ENCODE measurements at places on chromosomes 2 and 18.

DNA sequence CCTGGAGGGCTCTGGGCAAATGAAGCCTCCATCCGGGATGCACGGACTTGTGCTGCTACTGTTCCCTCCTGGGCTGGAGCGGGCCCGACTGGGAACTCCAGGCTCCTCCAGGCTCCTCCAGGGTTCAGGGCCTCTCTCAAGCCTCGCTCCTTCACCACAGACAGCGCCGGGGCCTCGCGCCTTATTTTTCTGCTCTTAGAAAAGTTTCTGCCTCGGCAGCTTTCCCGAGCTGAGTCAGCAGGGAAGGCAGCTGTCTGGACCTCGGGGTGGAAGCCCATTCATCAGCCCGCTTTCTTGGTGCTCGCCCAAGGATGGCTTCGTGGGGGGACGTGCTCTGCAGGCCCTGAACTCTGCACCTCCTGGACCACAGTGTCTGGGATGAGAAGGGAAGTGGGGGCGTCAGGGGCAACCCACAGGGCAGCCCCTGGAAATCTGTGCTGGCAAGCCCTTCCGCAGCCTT is 12.9 kb upstream of the TEX51 start:
- H3K27ac ChIP-seq: no peak overlapping the region
- DNase-seq: no peak
- H3K27me3 ChIP-seq: peaks cover 37% of the 10 kb centered on the region
- H3K4me3 ChIP-seq: no peak overlapping the region

GRCh38 chr18:9237981-9238380 is 96.6 kb upstream of the TWSG1 start:
- DNase-seq: no peak
- H3K4me1 ChIP-seq: peaks cover 24% of the 10 kb centered on the region
- H3K27ac ChIP-seq: peak overlapping the region; percentile 64
- H3K27me3 ChIP-seq: no peaks in the 10 kb centered on the region
- H3K36me3 ChIP-seq: peaks cover 25% of the 10 kb centered on the region

DNA sequence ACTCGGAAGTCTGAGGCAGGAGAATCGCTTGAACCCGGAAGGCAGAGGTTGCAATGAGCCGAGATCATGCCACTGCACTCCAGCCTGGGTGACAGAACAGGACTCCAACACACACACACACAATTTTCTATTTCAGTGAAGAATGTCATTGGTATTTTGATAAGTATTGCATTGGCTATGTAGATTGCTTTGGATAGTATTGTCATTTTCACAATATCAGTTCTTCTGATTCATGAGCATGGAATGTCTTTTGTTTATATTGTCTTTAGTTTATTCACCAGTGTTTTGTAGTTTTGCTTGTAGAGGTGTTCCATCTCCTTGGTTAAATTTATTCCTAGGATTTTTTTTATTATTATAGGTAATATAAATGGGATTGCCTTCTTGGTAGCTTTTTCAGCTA is 693.4 kb upstream of the SYT4 start:
- no peak for DNase-seq
- H3K27me3 ChIP-seq: no peaks in the 10 kb centered on the region
- no peak overlapping the region for H3K4me3 ChIP-seq
- H3K36me3 ChIP-seq: no peaks in the 10 kb centered on the region
- no peak overlapping the region for H3K27ac ChIP-seq

GRCh38 chr2:197145471-197146056 is 165.0 kb downstream of the ANKRD44 start:
- peak overlapping the region; percentile 98 for H3K27ac ChIP-seq
- no peaks in the 10 kb centered on the region for H3K36me3 ChIP-seq
- H3K4me1 ChIP-seq: peaks cover 56% of the 10 kb centered on the region
- H3K27me3 ChIP-seq: no peaks in the 10 kb centered on the region
- no peak for DNase-seq

DNA sequence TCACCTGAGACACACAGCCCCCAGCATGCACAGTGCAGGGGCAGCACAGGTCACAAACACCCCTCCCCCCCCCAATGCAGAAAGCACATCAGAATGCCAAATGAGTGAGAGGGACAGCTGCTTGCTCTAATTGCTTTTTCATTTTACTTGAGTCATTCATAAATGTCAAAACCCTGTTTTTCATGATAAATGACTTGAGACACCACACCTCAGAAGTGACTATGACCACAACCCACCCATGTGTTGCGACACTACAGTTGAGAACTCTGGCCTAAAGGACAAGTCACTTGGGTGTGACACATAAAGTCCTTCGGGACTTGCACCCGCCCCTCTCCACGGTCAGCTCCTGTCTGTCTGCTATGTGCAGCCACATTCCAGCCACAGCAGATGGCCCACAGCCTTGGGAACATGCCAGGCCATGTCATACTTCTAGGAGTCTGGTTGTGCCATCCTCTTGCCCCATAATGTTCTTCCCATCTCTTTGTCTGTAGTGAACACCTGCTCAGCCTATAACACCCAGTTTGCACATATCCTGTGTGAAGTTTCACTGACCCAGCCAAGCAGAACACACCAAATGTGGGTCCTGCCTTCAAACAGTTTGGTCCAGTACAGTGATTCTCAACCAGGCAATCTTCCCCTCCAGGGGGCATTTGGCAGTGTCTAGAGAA is 30.2 kb upstream of the RIOK3 start:
- H3K4me3 ChIP-seq: no peak overlapping the region
- H3K27me3 ChIP-seq: peaks cover 6% of the 10 kb centered on the region
- DNase-seq: no peak

- H3K27ac ChIP-seq: no peak overlapping the region
- H3K27me3 ChIP-seq: peaks cover 15% of the 10 kb centered on the region
- peaks cover 5% of the 10 kb centered on the region for H3K4me1 ChIP-seq
- no peak overlapping the region for H3K4me3 ChIP-seq
These were observed 85.7 kb upstream of the ODC1 start for GRCh38 chr2:10533811-10534321.

GRCh38 chr18:59612381-59612780 is 84.8 kb downstream of the CCBE1 start:
- no peaks in the 10 kb centered on the region for H3K4me1 ChIP-seq
- H3K4me3 ChIP-seq: no peak overlapping the region
- no peak for DNase-seq

DNA sequence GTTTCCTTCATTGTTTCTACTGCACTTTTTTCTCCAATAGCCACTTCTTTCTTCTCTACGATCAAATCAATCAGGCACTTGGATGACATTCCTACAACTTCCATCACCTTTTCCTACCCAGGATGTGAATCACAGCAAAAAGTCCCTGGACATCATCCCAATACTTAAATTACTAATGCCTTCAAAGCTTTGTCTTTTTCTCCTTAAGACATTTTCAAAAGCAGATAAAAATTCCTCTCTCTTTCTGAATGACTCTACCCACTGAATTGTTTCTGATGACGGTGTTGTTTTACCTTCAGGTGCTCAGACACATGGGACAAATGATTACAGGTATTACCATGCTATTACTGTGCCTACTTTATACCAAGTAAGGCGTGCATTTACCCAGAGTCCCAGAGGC is 500.9 kb downstream of the FBXO15 start:
- no peaks in the 10 kb centered on the region for H3K36me3 ChIP-seq
- DNase-seq: no peak
- H3K27me3 ChIP-seq: no peaks in the 10 kb centered on the region
- no peak overlapping the region for H3K27ac ChIP-seq

- no peaks in the 10 kb centered on the region for H3K27me3 ChIP-seq
- H3K4me1 ChIP-seq: peaks cover 8% of the 10 kb centered on the region
- H3K27ac ChIP-seq: no peak overlapping the region
- no peak for DNase-seq
- no peak overlapping the region for H3K4me3 ChIP-seq
- H3K36me3 ChIP-seq: no peaks in the 10 kb centered on the region
These were observed 25.8 kb downstream of the PHLPP1 start for GRCh38 chr18:62741118-62741566.

DNA sequence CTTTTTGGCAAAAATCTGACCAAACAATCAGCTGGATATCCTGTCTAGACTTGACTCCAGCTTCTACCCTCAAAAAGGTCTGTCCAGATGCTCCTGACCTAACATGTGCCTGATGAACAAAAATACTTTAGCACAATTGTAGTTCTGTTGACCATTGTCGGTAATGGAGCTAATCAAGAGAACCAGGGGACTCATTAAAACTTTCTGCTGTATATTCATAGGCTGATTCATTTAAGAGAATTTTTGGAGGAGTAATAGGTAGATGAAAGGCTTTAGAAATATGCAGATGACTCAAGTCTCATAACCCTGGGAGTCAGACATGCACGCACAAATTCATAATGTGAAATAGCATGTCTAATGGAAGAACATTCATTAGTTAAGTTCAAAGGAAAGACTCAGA is 514.2 kb downstream of the TXNL1 start:
- H3K27ac ChIP-seq: no peak overlapping the region
- H3K27me3 ChIP-seq: no peaks in the 10 kb centered on the region
- no peak overlapping the region for H3K4me3 ChIP-seq
- H3K36me3 ChIP-seq: no peaks in the 10 kb centered on the region
- DNase-seq: no peak

- peak overlapping the region; percentile 41 for H3K4me3 ChIP-seq
- no peaks in the 10 kb centered on the region for H3K36me3 ChIP-seq
- H3K4me1 ChIP-seq: peaks cover 73% of the 10 kb centered on the region
- DNase-seq: no peak
- H3K27me3 ChIP-seq: no peaks in the 10 kb centered on the region
These were observed 59.1 kb downstream of the MBP start for GRCh38 chr18:77073336-77074093.

DNA sequence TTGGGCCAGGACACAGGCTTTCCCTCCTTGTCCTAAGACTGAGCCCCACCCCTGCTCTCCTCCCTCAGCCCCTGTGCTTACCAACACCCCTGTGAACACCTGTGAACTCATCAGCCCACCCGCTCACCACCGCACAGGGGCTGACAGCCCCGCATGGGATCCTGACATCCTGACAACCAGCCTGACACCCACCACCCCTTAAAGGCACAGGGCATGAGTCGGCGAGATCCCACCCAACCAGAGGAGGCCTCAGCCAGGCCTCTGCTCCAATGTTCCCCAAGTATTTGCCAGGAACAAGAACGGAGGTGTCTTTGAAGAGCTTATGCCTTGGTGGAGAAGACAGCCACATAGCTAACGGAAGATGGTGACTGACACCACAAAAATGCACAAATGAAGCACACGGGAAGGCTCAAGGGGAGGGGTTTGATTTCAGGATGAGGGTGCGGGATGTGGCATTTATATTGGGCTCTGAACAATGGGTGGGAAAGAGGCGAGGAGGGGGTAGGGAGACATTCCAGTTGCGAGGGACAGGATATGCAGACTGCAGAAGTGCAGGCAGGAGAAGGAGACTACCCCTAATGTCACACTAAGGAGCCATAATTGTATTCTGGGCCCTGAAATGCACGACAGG is 11.0 kb downstream of the RAB11FIP5 start:
- H3K36me3 ChIP-seq: no peaks in the 10 kb centered on the region
- no peak for DNase-seq
- peak overlapping the region; percentile 56 for H3K4me3 ChIP-seq
- peak overlapping the region; percentile 89 for H3K27ac ChIP-seq

DNA sequence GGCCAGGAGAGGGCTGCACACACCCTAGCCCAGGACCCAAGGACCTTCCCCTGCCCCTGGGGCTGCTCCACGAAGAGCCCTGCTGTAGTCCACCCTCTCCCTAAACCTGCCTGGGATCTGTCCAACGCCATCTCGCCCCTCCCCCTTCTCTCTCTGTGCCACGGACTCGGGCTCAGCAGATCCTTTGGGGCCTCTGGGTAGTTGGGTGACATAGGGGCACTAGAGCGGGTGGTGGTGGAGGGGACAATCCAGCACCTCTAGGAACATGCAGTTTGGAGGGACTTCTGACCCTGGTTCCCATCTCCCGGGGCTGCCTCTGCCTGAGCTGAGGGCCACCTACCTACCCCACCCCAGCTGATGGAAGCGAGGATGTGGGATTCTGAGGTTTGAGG is 7.3 kb upstream of the CRYBA2 start:
- peaks cover 77% of the 10 kb centered on the region for H3K27me3 ChIP-seq
- DNase-seq: no peak

- DNase-seq: no peak
- H3K27me3 ChIP-seq: no peaks in the 10 kb centered on the region
- no peaks in the 10 kb centered on the region for H3K36me3 ChIP-seq
- no peaks in the 10 kb centered on the region for H3K4me1 ChIP-seq
- no peak overlapping the region for H3K4me3 ChIP-seq
These were observed 348.7 kb upstream of the CDH20 start for GRCh38 chr18:60984510-60984909.

DNA sequence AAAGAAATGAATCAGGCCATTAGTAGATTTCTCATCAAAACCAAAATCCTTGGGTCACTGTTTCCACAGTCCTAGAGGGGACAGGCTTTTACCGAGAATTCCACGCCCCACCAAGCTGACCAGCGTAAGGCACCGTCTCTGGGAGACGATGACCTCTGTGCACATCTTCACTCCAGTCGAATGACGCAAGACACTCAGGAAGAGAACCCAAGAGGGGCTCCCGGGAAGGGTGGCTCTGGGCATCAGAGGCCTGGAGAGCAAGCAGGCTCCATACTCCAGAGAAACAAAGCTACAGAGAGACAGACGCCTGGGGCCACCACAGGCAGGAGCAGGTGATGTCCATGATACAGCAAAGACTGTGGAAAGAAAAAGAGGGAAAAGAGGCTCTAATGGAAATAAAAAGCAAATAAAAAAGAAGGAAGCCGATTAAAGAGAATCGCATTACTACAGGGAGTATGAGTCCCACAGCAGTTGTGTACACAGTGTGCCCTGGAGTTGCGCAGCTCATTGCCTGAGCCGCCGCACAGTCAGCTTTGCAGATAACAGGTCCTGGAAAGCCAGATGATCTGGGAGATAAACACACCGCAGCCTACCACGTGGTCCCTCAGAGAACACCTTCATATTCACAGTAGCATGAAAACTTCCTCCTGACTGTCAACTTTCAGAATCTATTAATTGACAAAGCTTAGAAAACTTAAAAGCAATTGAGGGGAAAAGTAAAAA is 572.7 kb upstream of the SALL3 start:
- no peak for DNase-seq
- H3K36me3 ChIP-seq: no peaks in the 10 kb centered on the region
- H3K4me3 ChIP-seq: peak overlapping the region; percentile 39
- no peak overlapping the region for H3K27ac ChIP-seq
- H3K27me3 ChIP-seq: peaks cover 15% of the 10 kb centered on the region

GRCh38 chr18:54765636-54766375 is 62.5 kb upstream of the RAB27B start:
- no peaks in the 10 kb centered on the region for H3K4me1 ChIP-seq
- H3K27ac ChIP-seq: no peak overlapping the region
- no peak overlapping the region for H3K4me3 ChIP-seq
- H3K27me3 ChIP-seq: no peaks in the 10 kb centered on the region
- H3K36me3 ChIP-seq: peaks cover 2% of the 10 kb centered on the region

All from T-helper 17 cell (primary cell).